Transverse colon (tissue), 4 donors: ENCODE measurements at places on chromosomes 1 and 21. TPM values are rescaled to one million over a fixed set of nuclear protein-coding genes. Genes with fewer than 3 reads are reported as not detected.

DNA sequence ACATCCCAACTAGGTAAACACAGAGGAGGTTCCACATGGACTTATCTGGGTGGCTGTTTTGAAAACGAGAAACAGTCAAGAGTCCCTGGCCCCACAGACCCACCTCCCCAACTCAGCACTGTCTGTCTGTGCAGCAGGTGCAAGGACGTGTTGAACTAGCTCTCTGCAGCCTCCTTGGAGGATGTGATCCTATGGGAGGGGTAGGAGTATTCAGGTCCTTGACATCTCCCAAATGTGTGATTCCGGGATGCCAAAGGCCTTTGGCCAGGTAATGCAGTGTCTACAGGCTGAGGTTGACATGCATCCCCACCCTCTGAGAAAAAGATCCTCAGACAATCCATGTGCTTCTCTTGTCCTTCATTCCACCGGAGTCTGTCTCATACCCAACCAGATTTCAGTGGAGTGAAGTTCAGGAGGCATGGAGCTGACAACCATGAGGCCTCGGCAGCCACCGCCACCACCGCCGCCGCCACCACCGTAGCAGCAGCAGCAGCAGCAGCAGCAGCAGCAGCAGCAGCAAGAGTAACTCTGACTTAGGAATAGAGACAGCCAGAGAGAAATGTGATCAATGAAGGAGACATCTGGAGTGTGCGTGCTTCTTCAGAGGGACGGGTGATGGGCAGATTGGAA lies 151.6 kb upstream of the CAMK1G start:
- DNase-seq, result no peak
- H3K36me3 ChIP-seq, result no peaks in the 10 kb centered on the region
- no peaks in the 10 kb centered on the region for H3K27me3 ChIP-seq
- no peak overlapping the region for H3K27ac ChIP-seq

Gene SPATA1
- total RNA-seq, result not detected

Gene FALEC
- total RNA-seq, result not detected

- H3K27ac ChIP-seq, result no peak overlapping the region
- H3K4me3 ChIP-seq, result no peak overlapping the region
- no peak for DNase-seq
- no peaks in the 10 kb centered on the region for H3K4me1 ChIP-seq
- H3K36me3 ChIP-seq, result no peaks in the 10 kb centered on the region
Observed at GRCh38 chr1:159207080-159207479, 2.4 kb downstream of the ACKR1 start.

Gene FAM177B
- total RNA-seq, result 13.9 TPM

Gene AADACL3
- total RNA-seq, result not detected
